PC-3 (cell line): ENCODE measurements at places on chromosomes 3 and 15.

DNA sequence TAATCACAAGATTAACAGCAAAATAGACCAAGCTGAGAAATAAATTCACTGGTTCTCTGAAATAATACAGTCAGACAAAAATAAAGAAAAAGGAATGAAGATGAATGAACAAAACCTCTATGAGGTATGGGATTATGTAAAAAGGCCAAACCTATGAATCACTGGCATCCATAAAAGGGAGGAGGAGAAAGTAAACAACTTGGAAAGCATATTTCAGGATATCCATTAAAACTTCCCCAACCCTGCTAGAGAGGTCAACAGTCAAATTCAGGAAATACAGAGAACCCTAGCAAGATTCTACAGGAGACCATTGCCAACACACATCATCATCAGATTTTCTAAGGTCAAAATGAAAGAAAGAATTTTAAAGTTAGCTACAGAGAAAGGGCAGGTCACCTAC lies 649.7 kb upstream of the CBLB start:
- DNase-seq = peak; percentile 84

GRCh38 chr3:40911928-40912327 lies 287.4 kb upstream of the CTNNB1 start:
- DNase-seq = no peak

GRCh38 chr3:54215521-54215920 lies 93.2 kb downstream of the CACNA2D3 start:
- no peak for DNase-seq

DNA sequence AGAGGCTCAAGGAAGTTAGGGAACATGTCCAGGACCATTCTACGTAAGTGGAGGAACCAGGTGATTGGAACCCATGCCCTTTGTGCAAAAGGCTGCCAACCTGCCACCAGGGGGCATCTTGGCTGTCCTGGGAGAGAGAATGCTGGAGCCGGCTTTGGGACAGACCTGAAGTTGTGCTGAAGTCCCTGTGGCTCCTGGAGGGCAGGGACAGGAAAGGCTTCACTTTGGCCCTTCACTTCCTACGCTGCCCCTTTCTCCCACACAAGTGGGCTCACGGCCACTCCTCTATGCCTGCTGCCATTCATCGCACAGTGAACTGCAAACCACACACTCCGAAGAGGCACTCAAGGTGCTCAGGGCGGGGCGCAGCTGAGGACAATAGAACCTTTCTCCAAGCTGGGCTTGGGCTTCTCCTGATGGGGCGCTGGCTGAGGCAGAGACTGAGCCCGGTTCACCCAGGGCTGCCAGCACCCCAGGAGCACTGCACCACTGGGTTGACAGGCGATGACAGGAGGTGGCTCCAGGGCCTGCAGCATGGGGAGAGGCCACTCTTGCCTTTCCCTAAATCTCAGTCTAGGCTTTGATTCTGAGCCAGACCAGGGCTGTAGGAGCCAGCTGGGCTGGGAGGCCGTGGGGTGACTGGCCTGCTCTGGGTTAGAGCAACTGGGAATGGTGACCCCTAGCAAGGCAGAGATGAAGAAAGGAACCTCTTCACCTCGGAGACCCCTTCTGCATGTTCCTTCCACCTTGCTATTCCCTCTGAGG lies 8.4 kb downstream of the SHF start:
- peak; percentile 48 for DNase-seq

DNA sequence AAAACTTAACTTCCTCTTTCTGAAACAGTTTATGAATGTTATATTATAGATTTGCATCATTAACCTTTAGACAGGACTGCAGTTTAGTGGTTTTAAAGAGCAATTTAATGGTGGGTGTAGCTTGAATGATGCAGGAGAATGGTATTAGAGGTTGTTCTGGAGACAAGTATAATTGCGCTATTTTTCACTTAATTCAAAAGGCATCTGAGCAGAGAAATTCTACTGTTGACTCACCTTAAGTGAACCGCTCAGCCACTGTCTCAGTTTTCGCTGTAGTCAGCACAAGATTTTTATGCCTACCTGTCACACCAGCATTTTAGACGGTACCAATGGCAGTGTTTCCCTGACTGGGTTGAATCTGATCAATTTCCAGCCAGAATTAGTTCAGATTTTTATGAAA lies 348.8 kb upstream of the DCBLD2 start:
- peak; percentile 75 for DNase-seq

DNA sequence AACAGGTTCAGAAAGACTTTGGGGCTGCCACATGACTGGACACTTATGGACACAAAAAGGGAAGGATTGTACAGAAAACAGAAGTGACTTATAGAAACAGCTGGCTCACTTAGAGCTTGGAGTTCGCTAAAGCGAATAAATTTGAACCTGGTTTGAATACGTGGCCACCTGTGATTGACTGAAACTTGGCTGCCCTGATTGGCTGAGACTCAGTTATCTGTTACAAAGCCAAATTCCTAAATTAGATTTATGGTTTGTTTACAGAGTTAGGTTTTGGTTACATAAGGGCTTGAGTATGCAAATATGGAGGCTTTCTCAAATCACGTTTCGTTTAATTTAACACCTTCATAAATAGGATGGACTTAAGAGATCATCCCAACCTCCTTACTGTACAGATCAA lies 270.2 kb downstream of the THSD4 start:
- DNase-seq = no peak

DNA sequence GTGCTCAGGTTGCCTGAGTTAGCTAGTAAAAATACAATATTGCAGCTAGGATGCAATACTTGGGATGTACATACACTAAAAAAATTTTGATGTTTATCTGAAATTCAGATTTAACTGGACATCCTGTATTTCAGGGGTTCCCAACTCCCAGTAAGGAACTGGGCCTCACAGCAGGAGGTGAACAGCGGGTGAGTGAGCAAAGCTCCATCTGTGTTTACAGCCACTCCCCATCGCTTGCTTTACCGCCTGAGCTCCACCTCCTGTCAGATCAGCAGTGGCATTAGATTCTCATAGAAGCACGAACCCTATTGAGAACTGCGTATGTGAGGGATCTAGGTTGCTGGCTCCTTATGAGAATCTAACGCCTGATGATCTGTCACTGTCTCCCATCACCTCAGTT lies 285.1 kb upstream of the PROK2 start:
- DNase-seq = no peak

DNA sequence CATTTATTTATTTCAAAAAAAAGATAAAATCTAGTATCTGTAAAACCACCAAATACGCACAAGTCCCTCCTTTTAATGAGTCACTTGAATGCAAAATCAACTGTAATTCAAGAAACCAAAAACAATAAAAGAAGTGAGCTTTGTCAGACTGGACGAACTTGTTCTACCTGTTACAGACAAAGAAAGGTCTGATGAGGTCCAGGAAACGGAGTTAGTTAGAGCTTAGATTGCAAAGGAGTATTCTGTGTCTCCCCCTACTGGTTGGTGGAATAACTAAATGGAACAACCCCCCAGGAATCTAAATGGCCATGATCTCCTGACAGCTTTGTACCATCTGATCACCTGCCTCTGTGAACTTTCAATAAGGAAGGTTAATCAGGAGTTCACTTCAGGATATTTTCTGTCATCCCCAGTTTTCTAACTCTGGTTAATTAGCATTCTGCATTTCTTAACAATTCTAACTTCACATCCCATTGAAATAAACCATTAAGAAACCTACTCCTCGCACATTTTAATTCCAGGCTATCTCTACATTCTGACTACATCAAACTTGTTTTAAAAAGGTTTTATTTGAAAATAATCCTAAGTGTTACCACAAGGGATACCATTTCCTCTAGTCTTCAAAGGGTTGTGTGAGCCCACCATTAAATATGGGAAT lies 333.0 kb upstream of the SATB1 start:
- DNase-seq = peak; percentile 99

- DNase-seq = peak; percentile 72
These were observed 34.5 kb downstream of the PLA2G4D start for GRCh38 chr15:42059661-42060476.

DNA sequence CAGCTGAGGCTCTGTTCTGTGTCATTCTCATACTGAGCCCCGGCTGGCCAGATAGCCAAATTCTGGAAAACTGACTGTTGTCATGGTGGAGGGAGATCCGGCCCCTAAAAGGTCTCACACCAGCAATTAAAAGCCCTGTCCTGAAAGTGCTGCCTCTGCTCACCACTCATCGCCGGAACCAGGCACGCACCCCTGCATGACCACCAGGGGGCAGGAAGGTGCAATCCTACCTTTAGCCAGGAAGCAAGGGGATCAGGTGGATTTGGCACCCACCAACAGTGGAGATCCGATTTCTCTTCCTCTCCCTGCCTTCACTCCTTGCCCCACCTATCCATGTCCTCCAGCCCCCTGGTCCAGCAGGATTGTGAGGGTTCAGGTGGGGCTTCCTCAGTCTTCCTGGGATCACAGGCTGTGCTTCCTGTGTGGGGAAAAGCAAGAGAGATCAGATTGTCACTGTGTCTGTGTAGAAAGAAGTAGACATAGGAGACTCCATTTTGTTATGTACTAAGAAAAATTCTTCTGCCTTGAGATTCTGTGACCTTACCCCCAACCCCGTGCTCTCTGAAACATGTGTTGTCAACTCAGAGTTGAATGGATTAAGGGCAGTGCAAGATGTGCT lies 16.1 kb upstream of the CACNA2D2 start:
- peak; percentile 77 for DNase-seq
